A549 treated with CORT108297 at 1 μM for 4 hours (cell line): ENCODE measurements at places on chromosomes 1 and 21. TPM values are rescaled to one million over a fixed set of nuclear protein-coding genes. Genes with fewer than 3 reads are reported as not detected.

Gene LRRC53
- not detected in 5 replicates for total RNA-seq

Gene MROH9
- not detected in 5 replicates for total RNA-seq

Gene ALG6
- 5.8 to 6.6 TPM (median 6.1 TPM) in 5 replicates for total RNA-seq

Gene DNAH14
- total RNA-seq: 14.2 to 18.7 TPM (median 15.2 TPM) in 5 replicates

Gene ZC3H12A
- total RNA-seq: 16.3 to 30.9 TPM (median 22.6 TPM) in 5 replicates

Gene POGK
- 25.8 to 29.8 TPM (median 27.1 TPM) in 5 replicates for total RNA-seq

Gene KCNT2
- total RNA-seq: 0.03 to 0.09 TPM (median 0.07 TPM) in 4 of 5 replicates, not detected in the other

Gene TCHHL1
- total RNA-seq: not detected in 5 replicates

Gene RAB25
- total RNA-seq: 0.21 TPM in 1 of 5 replicates, not detected in the others

Gene KRTAP11-1
- not detected in 5 replicates for total RNA-seq

Gene VANGL2
- 0.69 to 1.0 TPM (median 0.93 TPM) in 5 replicates for total RNA-seq

Gene SLC25A33
- 2.8 to 3.8 TPM (median 3.0 TPM) in 5 replicates for total RNA-seq

Gene PRELP
- total RNA-seq: 0.01 to 0.02 TPM (median 0.02 TPM) in 3 of 5 replicates, not detected in the others

Gene AMY1A
- total RNA-seq: not detected in 5 replicates

Gene SLAMF9
- total RNA-seq: 0.13 to 0.83 TPM (median 0.40 TPM) in 5 replicates

Gene IGSF5
- total RNA-seq: not detected in 5 replicates

Gene AKT3
- total RNA-seq: 17.3 to 26.0 TPM (median 22.4 TPM) in 5 replicates

Gene APOBEC4
- total RNA-seq: not detected in 5 replicates

Gene SPATA45
- 0.28 TPM in 2 of 5 replicates, not detected in the others for total RNA-seq

Gene WARS2
- total RNA-seq: 4.8 to 6.1 TPM (median 5.8 TPM) in 5 replicates

Gene TFF3
- total RNA-seq: not detected in 5 replicates

Gene HPCAL4
- 0.23 to 0.36 TPM (median 0.25 TPM) in 5 replicates for total RNA-seq
